ENCODE measurements at places on chromosomes 6 and 20.

DNA sequence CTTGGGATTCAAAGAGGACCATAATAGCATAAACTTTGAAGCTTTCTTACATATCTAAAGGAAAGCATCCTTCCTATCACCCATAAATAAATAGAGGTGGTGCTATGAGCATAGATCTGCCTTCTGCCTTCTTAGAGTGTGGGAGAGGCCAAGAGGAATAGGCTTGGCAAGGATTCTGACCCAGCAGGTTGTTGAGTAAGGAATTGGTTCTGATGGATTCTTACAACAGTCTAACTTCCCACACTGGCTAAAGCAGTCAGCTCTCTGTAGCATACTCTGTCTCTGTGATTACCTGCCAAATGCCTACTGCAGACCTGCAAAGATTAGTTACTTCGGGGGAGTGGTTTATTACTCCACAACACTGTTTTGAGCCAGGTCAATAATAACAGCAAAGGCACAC lies 198.0 kb upstream of the RAB32 start:
- no peak for DNase-seq

DNA sequence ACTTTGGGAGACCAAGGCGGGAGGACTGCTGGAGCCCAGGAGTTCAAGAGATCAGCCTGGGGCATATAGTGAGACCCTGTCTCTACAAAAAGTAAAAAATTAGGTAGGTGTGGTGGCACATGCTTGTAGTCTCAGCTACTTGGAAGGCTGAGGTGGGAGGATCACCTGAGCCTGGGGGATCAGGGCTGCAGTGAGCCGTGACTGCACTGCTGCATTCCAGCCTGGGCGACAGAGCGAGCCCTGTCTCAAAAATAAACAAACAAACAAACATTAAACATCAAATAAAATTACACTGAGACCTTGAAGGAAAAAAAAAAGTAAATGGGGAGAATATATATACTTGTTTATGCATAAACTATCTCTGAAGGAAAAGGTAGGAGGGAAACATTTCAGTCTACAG lies 387.8 kb downstream of the ZFAND3 start:
- no peak for DNase-seq

DNA sequence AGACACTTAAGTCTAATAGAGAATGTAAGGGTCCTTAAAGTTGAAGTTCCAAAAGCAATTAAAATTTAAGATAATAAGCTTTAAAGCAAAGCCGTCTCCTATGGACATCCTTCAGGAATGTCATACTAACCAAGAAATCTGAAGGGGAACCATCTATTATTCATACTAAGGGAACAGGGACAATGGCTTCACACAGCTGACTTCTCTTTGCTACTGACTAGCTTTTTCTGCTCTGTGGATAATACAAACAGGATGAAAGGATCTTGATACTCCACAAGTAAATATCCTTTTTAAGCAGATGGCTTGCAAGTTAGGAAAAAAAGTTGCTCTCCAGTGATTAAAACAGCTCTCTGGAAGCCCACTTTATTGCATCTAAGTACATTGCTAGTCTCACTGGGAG lies 178.6 kb downstream of the BACH2 start:
- no peak for DNase-seq

DNA sequence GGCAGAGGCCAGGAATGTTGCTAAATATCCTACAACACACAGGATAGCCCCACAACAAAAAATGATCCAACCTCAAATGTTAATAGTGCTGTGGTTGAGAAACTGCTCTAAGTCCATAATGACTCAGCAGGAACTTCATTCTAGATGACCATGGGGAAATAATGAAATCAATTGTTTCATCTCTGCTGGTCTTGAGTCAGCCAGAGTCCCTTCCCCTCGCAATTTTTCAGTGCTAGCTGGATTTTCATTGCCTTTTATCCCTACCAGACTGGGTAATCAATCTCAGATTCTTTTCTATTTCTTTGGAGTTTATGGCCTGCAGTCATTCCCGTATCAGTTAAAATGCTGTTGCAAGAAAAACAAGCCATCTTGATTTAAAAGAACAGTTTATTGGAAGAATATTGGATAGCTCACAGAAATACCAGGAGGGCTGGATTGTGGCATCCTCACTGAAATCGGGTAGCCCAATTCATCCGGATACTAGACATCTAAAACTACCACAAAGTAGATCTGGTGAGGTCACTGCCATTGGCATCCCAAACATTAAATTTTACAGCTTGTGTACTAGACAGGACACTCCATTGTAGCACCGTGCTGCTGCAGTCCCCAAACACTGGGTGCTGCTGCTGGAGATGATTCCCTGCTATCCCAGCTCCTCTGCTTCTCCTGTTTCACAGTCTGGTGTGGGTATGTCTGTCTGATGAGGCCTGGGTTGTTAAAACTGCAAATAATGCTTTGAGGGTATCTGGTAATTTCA lies 30.3 kb upstream of the POPDC3 start:
- no peak for DNase-seq

DNA sequence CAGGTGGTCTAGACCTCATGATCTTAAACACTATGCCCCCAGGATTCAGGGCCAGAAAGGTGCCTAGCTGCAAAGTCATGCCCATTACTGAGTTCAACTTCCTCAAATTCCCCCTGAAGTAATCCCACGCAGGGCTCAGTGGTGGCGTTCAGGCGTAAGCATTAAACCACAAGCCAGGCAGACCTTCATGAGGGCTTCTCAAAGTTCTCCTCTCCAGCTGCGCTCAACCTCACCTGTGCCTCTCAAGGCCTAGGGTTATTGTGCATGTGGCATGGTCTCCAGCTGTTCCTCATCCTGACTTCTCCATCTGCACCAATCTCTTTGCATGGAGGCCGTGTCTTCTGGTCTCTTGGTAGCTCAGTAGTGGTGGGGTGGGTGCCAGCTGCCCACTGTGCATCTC lies 113.6 kb downstream of the TSHZ2 start:
- DNase-seq, result no peak

GRCh38 chr6:167676000-167676665 lies 150.6 kb upstream of the AFDN start:
- no peak for DNase-seq

DNA sequence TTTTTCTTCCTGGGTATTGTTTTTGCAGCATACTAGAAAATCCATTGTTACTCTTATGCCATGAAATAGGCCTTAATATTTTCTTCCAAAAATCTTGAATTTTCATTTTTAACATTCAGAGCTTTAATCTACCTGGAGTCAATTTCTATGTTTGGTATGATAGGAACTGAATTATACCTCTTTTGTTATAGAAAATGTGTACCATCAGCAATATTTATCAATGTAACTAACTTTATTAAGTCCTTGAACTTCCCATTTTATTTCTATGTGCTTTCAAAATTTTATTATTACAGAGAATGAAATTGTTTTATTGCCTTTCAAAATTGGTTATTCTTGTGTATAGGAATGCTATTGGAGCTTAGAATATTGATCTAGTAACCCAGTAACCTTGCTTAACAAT lies 68.2 kb downstream of the PLCB1 start:
- no peak for DNase-seq

GRCh38 chr20:51125780-51126179 lies 102.9 kb upstream of the KCNG1 start:
- no peak for DNase-seq

DNA sequence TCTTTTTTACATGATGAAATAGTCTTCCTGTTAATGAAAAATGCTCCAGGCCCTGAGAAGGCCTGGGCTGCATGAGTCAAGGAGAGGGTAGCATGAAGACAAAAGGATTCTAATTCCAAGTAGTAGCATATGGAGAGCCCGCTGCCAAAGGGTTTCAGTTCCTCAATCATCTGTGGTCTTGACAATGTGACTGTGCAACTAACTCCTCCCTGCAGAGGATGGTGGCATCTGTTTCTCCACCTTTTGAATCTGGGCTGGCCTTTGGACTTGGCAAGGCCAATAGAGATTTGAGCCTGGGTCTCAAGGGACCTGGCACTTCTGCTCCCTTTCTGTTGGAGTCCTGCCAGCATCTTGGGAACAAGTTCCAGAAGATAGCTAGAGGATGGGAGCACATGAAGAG lies 35.1 kb upstream of the ANKEF1 start:
- no peak for DNase-seq

- DNase-seq, result no peak
Observed at GRCh38 chr20:58877050-58877975, 24.8 kb downstream of the GNAS start.

DNA sequence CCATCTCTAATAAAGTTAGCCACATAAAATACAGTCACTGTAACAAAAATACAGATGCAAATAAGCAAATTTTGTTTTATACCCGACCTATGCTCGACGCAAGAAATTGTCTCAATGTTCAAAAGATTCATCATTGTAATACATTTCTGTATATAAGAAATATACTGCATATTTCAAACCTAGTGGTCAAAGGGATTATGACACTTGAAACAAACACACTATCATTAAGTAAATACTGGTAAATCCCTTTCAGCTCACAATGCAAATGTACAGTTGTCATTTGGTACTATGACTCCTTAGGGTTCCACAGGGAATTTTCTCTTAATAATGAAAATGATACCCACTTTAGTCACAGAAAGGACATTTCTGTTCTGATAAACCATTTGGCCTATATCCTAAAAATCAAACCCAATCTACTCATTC lies 2.2 kb downstream of the HIVEP2 start:
- DNase-seq, result no peak

GRCh38 chr6:89792881-89793280 lies 26.7 kb downstream of the MDN1 start:
- DNase-seq, result peak; percentile 9

DNA sequence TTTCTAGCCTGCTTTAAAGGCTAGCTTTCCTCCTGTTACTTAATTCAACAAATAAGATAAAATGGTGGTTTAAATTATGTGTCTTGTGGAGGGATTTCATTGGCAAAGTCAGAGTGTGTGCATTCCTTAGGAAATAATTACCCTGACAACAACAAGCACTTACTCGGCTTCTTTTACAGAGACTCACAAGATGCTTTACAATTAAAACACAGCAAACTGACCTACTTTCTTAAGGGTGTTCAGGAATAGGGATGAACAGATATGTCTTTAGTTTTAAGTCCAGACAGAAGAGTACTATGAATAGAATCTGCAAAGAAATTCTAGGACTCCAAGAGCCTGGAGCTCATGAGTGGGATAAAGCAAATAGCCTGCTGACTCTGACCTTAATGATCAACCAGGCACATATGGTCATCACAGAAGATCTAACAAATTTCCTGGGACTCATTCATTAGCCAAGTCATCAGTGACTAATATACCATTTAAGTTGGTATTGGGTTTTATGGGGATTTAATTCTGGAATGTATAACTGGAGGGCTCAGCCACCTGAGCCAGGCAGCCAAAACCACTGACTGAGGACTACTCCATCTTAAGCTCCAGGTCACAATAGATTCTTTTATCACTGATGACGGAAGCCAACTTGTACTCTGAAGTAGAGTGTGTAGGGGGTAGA lies 161.8 kb upstream of the RIMS1 start:
- no peak for DNase-seq

DNA sequence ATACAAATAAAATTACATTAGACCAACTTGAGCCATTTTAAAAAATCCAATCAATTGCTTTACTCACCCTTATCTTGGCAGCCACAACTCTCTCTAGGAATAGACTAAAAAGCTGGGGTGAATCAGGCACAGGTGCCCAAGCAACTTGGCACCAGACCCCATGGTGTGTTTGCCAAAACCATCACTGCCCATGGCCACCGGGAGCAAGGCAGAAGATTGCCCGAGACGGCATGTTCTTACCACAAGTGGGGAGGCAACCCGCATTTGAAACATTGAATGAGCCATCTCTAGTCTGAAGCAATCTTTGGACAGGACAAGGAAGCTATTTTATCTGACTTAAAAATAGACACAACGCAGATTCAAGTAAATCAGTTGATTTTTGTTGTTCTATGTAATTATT lies 69.0 kb downstream of the SMLR1 start:
- DNase-seq, result no peak

- no peak for DNase-seq
Observed at GRCh38 chr20:2865630-2866029, 7.7 kb upstream of the PTPRA start.
